ENCODE measurements at places on chromosomes 2 and 18. TPM values are rescaled to one million over a fixed set of nuclear protein-coding genes. Genes with fewer than 3 reads are reported as not detected.
A peak's percentile ranks its signal among the peaks of the same experiment; 100 is the strongest.

RGPD8 gene
- total RNA-seq: 26.3 TPM

MYL1 gene
- not detected for total RNA-seq

ERFE gene
- not detected for total RNA-seq

DOK1 gene
- total RNA-seq: 20.1 TPM

- DNase-seq: peak; percentile 89
These were observed 113.2 kb downstream of the SH3RF3 start for GRCh38 chr2:109242210-109242653.

DNA sequence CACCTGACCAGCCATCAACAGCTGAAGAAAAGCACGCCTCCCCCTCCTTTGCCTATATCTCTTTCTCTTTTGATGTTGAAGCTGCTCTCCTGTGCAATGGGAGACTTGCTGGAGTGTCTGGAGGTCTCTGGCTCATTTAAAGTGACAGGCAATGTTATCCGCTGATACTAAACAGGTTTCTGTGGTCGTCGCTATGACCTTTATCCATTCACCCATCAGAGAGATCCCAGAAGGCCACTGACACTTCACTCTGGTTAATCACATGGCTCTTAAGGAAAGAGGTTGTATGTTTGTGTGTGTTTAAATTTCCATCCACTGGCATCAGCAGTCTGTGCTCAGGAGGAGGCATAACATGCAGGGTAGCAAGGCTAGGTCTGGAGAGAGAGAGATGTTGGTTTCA lies 277.3 kb downstream of the MTX2 start:
- no peak for DNase-seq

DNA sequence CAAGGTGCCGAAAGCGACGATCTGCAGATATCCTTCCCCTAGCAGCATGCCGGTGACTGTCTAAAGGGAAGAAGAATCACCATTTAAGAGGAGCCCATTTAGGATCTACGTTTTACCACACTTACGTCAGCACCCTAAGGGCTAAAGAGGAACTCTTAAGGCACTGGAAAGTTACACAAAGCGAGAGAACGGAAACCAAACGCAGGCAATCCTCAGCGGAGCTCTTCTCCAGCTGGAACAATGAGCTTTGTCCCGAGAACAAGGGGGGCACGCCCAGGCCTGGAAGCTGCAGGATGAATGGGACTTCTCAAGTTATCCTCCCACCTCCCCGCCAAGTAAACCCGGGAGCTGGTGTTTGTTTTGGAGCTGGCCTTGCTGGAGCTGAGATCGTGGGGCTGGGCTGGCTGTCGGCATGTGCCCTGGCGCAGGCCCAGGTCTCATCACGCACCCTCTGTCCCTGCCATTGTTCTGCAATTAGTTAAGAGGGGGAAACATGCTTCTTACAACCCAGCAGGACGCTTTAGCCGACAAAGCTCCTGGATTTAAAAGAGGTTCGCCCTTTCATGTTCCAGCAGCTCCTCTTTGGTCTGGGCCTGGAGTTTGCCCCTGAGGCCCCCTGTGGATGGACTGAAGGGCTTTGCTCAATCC lies 36.4 kb downstream of the PXDN start:
- no peak for DNase-seq

DNA sequence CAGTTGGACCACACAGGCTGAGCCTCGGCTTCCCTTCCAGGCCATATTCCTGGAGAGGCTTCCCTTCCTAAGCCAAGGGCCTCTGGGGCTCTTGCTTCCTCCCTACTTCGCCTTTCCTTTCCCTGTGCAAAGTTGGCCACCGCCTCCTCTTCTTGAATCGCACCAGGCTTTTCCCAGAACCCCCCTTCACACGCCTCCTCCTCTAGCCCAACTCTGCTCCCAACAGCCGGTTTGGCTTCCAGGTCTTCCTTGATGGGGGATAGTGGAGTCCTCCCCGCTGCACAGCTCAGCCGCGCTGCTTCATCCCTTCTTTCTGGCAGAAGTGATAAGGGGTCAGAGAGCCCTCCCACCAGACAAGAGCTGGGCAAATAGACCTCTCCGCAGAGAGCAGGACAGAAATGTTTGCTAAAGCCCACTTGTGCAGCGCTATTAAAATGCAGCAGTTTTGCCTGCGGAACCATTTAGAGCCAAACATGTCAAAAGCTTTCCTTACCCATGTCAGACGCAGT lies 56.4 kb downstream of the SNORC start:
- DNase-seq: no peak

DNA sequence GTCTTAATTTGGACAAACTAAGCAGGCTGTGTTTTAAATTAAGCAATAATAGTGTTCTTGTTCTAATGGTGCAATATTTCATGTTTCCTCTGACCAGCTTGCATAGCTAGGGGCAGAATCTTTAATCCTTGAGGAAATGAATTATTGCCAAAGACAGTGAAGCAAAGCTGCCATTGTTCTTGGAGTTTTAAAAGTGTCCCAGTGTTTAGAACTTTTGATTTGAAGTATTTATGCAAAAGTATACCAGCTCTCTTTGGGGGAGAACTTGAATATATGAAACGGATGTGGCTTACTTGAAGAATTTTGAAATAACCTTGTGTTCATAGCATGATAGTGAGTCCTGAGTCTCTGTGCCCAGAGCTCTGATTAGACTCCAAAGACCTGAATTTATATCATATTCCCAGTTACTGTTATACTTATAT lies 33.4 kb downstream of the ITGA6 start:
- DNase-seq: no peak

DNA sequence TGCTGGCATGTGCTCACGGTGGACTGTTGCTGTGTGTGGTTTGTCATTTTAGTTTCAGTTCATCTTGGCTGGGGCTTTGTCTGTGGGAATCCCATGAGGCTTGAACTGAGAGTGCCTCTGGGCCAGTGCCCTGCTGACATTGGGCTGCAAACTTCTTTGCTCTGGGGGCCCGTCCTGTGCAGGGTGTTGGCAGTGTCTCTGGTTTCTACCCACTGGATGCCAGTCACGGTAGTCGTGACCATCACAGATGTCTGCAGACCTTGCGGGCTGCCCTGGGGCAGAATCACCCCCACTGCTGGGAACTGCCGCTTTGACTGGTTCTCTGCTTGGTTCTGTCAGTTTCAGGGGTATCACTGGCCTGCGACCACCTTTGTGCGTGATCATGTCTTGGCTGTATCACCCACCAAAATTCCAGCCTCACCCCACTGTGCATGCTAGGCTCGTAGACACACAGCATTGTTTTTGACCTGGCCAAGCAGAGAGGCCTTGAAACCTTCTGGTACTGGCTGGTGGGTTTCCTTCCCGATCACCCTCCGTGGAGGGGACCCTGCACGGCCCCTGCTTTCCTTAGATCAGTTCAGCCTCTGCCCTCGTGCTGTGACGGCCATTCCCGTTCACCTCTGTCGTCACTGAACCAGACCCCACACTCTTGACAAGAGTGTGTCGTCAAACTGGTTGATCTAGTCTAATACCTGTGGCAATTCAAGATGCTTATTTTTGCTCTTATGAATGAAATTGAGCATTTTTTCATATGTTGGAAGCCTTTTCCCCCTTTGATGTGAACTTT lies 57.6 kb downstream of the KCNG2 start:
- DNase-seq: no peak

GRCh38 chr2:108219688-108220087 lies 20.1 kb upstream of the SULT1C3 start:
- DNase-seq: no peak

Data from vagina (tissue), 2 donors.